ENCODE measurements at places on chromosomes 1 and 21.
A peak's percentile ranks its signal among the peaks of the same experiment; 100 is the strongest.

DNA sequence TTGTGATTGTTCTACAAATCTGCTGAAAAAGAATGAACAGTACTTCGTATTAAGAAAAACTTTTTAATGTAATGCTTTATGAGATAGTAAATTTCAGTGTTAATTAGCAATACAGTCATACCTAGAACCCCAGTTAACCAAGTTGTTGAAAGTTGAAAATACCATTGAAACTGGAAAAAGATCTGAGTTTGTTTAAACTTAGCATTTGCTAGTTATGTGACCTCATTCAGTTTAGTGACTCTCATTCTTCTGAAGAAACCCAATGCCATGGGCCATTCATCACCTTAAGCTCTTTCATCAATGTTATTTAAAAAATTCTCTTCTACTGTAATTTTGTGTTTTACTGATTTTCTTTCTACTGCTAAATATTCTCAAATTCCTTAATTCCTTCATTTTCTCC lies 20.2 kb downstream of the RCOR3 start:
- no peak for DNase-seq

GRCh38 chr1:154720328-154721297 lies 112.6 kb upstream of the ADAR start:
- no peak for DNase-seq

GRCh38 chr1:118960026-118960561 lies 28.0 kb downstream of the TBX15 start:
- no peak for DNase-seq

- no peak for DNase-seq
Observed at GRCh38 chr1:98672189-98672588, 10.7 kb downstream of the SNX7 start.

DNA sequence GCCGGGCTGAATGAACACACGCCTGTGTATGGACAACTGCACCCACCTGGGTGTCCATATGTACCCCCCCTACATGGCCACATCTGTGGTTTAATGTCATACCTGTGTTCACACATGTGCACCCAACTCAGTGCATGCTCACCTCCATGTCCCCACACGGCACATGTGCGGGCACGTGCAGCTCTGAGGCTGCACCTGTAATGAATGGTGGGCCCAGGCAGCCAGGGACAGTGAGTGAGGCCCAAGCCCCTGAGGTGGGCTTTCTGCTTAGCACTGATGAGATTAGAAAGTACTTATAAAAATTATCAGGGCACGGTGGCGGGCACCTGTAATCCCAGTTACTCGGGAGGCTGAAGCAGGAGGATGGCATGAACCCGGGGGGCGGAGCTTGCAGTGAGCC lies 42.5 kb upstream of the CSF3R start:
- no peak for DNase-seq

- no peak for DNase-seq
Observed at GRCh38 chr1:217917281-217917887, 286.2 kb downstream of the SPATA17 start.

- DNase-seq: no peak
Observed at GRCh38 chr1:22814176-22815042, 103.8 kb downstream of the EPHB2 start.

- no peak for DNase-seq
Observed at GRCh38 chr1:58997637-58998036, 213.8 kb upstream of the JUN start.

- no peak for DNase-seq
Observed at GRCh38 chr1:184972315-184973055, 1.8 kb downstream of the NIBAN1 start.

DNA sequence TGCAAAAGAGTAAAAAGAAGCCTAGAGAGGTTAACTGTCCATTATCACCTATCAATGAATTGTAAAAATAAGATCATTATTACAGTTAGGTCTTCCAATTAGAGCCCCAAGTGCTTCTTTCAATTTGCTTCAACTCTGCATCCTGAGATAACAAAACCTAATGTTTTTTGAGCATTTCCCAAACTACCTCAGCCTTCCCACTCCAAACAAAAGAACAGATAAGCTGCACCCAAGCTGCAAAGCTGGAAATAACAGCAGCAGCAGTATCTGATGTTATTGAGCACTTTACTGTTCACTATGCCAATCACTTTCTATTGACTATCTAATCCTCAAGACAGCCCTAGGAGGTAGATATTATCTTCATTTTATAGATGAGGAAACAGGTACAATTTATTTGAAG lies 97.1 kb upstream of the SLFNL1 start:
- DNase-seq: no peak

- DNase-seq: no peak
Observed at GRCh38 chr1:183886083-183886828, 81.3 kb downstream of the RGL1 start.

GRCh38 chr1:64459743-64460142 lies 10.2 kb upstream of the CACHD1 start:
- DNase-seq: no peak

DNA sequence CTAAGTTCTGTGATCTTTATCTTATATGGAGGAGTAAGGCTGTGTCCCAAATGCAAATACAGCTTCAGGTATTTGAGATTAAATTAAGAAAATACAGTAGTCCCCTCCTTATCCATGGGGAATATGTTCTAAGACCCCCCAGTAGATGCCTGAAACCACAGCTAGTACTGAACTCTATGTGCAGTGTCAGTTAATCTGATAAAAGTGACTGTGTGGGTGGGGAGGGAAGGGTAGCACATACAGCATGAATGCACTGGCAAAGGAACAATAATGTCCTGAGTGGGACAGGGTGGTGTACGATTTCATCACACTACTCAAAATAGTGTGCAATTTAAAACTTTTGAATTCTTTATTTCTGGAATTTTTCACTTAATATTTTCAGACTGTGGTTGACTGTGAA lies 83.1 kb downstream of the HS2ST1 start:
- no peak for DNase-seq

- no peak for DNase-seq
Observed at GRCh38 chr1:205633421-205633976, 1.7 kb upstream of the ELK4 start.

DNA sequence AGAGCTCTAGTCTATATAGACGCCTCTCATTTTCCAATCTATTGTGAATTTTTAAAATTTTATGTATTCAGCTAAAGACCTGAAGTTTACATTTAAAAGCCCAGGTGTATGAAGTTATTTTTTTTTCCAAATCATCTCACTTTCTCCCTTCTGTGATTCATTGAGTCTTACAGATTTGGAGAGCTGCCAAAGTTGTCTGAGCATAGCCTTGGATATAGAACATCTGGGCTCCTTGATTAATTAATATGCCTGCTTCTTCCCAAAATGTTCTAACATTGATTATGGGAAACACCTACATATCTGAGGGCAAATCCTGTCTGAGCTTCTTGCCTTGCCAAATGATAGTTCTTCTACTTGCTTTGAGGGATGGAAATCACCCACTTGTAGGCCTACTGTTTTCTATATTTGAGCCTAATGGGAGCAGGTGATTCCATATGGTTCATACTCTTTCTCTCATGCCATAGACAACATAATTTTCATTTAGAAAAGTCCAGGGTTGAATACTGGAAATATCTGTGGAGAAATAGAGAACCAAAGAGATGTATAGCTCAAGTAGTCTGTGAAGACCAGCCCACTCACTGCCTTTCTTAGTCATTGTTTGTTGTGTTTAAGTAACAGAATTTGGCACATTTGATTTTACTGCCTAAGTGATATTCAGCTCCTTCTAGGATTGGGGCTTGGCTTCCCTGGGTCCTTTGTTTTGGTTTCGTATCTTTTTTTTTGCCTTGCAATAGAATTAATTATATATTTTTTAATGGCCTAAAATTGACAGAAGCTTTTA lies 46.2 kb downstream of the MACF1 start:
- DNase-seq: no peak

- DNase-seq: peak; percentile 61
Observed at GRCh38 chr1:7471836-7472235, 299.3 kb upstream of the VAMP3 start.

DNA sequence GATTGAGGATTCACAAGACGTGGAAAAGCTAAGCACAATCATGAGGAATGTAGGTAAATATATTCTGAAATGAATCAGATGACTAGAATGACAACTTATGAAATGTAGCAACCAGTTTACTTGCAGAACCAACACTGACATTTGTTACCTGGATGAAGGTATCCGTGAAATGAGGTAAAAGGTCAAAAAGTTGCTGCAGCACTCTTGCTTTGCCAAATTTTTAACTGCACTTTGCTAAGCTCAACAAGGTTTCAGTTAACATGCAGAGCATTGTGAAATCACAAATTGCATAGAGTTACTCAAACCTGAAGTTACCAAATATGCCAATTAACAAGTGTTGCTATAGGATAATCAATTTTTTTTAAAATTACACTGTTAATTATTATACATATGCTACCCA lies 1280.1 kb downstream of the KCNT2 start:
- DNase-seq: no peak

DNA sequence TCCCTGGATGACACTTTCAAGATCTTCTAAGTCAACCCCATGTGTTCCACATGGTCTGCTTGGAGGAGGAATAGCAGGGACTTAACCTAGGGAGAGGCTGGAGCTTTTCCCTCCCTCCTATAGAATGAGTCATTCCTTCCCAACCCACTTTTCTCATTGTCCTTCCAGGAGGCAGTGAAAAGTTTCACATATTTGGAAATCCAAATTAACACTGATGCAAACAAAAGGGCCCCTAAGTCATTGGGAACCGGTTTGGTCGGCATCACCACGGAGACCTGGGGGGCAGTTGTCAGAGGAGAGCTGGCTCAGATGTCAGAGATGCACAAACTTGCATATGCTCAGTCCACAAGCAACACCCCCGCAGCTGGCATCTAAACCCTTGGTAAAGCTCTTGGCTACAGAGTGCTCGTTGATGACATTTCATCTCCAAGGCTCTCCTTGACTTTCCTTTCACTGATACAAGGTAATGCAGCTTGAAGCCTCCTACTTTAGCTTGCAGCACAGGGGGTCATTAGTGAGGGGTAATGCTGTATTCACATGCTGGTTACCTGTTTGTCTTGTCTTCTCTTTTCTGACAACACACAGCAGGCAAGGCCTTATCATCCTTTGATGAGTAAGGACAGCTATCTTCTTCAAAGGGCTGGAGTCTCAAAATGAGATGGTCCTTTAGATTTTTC lies 12.3 kb upstream of the LRRC8D start:
- DNase-seq: no peak

GRCh38 chr1:58361134-58361533 lies 185.4 kb downstream of the OMA1 start:
- DNase-seq: no peak

DNA sequence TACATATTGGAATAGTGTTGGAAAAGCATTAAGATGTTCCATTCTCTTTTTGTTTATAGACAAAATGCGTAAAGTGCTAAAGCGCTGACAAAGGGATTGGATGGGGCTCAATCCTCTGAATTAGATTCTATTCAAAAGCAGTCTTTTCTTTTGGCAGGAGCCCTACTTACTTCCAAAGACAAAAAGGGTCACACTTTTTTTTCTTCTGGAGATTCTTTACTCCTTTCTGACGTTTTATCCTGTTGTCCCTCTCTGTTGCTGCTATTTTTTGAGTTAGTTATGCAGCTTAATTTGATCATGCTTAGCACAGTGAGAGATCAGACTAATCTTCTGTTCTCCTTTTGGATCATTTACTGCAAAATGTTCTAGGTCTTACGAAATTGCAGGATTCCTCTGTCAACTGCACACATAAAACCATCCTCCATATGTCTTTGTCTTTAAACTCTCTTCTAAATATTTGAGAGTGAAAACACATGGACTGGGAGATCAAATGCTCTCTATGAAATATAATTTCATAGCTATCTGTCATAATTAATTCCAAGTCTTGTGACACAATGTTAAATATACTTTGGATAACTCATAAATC lies 656.4 kb upstream of the ADGRL2 start:
- no peak for DNase-seq

DNA sequence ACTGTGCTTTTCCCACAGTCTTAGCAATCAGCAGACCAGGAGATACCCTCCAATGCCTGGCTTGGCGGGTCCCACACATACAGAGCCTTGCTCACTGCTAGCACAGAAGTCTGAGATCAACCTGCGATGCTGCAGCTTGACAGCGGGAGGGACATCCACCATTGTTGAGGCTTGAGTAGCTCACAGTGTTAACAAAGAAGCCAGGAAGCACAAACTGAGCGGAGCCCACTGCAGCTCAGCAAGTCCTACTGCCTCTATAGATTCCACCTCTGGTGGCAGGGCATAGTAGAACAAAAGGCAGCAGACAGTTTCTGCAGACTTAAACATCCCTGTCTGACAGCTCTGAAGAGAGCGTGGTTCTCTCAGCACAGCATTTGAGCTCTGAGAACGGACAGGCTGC lies 33.4 kb downstream of the MNDA start:
- no peak for DNase-seq

GRCh38 chr1:67213948-67214347 lies 47.7 kb downstream of the IL23R start:
- no peak for DNase-seq

DNA sequence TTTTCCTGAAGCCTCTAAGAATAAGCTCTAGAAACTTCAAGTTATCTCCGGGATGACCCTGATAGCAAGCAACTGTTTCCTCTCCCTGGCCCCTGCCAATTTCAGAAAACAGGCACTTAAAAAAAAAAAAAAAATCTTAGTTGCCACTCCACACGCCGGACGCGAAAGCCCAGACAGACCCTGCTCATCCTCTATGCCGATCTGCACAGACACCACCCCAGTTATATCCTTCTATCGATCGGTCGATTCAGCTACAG lies 1.7 kb downstream of the ANP32E start:
- DNase-seq: no peak
